ENCODE measurements at places on chromosomes 4 and X.

- no peak for DNase-seq
These were observed 22.8 kb downstream of the AGA start for GRCh38 chr4:177419434-177419833.

- DNase-seq: no peak
These were observed 6.5 kb downstream of the CENPU start for GRCh38 chr4:184727430-184727829.

DNA sequence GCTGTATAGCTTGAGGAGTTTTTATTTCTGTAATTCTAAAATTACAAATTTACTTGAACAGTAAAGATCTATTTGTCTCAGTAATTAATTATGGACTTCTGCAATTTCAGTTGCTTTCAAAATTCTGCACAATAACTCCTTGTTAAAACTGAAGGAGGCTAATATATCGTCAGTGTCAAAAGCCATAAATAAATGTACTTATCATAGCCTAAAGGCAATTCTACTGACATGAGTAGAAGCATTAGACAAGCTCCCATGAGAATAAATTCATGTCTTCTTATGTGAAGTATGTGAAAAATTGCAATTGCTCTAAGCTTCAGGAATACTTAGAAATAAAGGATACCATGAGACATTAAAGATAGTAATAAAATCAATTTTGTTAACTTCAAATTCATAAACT, 381.2 kb upstream of the PCDH10 start:
- no peak for DNase-seq

- DNase-seq: no peak
These were observed 101.2 kb downstream of the BCOR start for GRCh38 chrX:39996536-39996935.
